ENCODE measurements at places on chromosomes 4 and X. TPM values are rescaled to one million over a fixed set of nuclear protein-coding genes. Genes with fewer than 3 reads are reported as not detected.

- H3K4me3 ChIP-seq: no peak overlapping the region
- no peaks in the 10 kb centered on the region for H3K36me3 ChIP-seq
- DNase-seq: no peak
- no peak overlapping the region for H3K27ac ChIP-seq
- no peaks in the 10 kb centered on the region for H3K4me1 ChIP-seq
Measured at GRCh38 chr4:4752576-4753401, 106.7 kb upstream of the MSX1 start.

DNA sequence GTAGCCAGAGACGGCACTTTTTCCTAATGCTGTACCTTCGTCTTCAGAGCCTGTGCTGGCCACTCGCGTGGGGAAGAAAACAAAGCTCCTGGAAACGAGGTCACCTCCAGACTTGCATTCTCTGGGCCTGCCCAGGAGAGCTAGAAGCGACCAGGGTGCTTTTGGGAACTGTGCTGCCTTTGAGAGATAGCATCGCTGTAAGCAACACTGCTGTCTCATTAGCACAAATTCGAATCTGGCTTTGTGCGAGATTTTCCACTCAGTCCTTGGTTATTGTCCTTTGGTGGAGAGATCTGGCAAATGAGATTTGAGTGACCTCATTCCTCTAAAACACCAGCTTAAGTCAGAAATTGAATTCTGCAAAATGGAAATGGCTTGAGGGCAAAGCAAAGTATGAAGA lies 66.1 kb upstream of the TLR3 start:
- no peaks in the 10 kb centered on the region for H3K36me3 ChIP-seq
- no peak for DNase-seq
- no peaks in the 10 kb centered on the region for H3K4me1 ChIP-seq
- no peak overlapping the region for H3K27ac ChIP-seq
- H3K27me3 ChIP-seq: no peaks in the 10 kb centered on the region
- no peak overlapping the region for H3K4me3 ChIP-seq

GRCh38 chr4:36168127-36168878 lies 76.0 kb downstream of the ARAP2 start:
- peak overlapping the region; percentile 27 for H3K27ac ChIP-seq
- H3K36me3 ChIP-seq: no peaks in the 10 kb centered on the region
- peak; percentile 26 for DNase-seq
- H3K4me3 ChIP-seq: no peak overlapping the region
- H3K4me1 ChIP-seq: peaks cover 9% of the 10 kb centered on the region

DNA sequence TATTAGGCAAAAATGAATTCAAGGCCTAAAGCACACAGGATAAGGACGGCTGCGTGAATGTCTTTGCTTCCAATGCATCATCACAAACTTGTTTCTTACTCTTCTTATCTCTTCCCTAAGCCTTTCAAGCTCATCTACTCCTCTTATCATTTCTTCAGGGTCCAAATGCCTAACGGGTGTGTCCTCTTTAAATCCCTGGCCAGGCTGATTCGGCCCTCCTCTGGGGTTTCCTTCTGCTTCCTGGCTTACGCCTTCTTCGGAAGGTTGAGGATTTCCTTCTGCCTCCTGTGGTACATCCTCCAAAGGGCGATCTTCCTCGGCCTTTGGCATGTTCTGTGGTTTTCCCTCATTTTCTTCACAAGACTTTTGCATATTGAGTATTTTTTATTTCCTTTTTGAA lies 1.3 kb downstream of the TCEAL8 start:
- H3K27ac ChIP-seq: peak overlapping the region; percentile 66
- peaks cover 63% of the 10 kb centered on the region for H3K27me3 ChIP-seq
- peaks cover 7% of the 10 kb centered on the region for H3K4me1 ChIP-seq
- H3K36me3 ChIP-seq: peaks cover 16% of the 10 kb centered on the region
- DNase-seq: no peak

GRCh38 chrX:150361070-150361776 lies 1.9 kb upstream of the MAMLD1 start:
- peaks cover 2% of the 10 kb centered on the region for H3K36me3 ChIP-seq
- H3K4me3 ChIP-seq: peak overlapping the region; percentile 72
- H3K4me1 ChIP-seq: peaks cover 12% of the 10 kb centered on the region
- DNase-seq: peak; percentile 14
- H3K27me3 ChIP-seq: peaks cover 15% of the 10 kb centered on the region

GRCh38 chr4:53348046-53348445 lies 17.8 kb downstream of the SCFD2 start:
- peaks cover 48% of the 10 kb centered on the region for H3K36me3 ChIP-seq
- H3K4me3 ChIP-seq: no peak overlapping the region
- no peak for DNase-seq
- H3K4me1 ChIP-seq: peaks cover 16% of the 10 kb centered on the region

GRCh38 chr4:73976217-73976616 lies 5.6 kb downstream of the PF4 start:
- no peak for DNase-seq
- H3K27me3 ChIP-seq: no peaks in the 10 kb centered on the region
- H3K4me3 ChIP-seq: no peak overlapping the region
- no peak overlapping the region for H3K27ac ChIP-seq
- no peaks in the 10 kb centered on the region for H3K36me3 ChIP-seq

- no peak overlapping the region for H3K4me3 ChIP-seq
- no peaks in the 10 kb centered on the region for H3K27me3 ChIP-seq
- H3K27ac ChIP-seq: no peak overlapping the region
- H3K4me1 ChIP-seq: peaks cover 7% of the 10 kb centered on the region
Measured at GRCh38 chrX:1449036-1449822, 3.5 kb downstream of the ASMTL start.

DNA sequence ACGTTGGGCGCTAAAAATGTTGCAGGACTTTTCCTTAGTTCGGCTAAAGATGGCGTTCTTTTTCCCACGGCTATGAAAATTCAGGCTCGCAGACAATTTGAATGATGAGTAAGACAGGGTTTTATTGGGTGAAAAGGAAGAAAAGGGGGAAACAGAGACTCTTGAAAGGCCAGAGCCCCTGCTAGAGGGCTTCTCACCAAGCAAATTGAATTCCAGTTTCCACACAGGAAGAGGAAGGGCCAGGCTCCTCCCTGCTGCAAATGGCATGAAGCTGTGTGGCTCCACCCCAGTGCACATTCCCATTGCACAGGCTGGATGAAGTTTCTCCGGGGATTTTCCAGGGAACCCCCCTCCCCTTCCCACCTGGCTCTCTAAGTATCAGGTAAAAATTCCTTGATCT lies 210.9 kb downstream of the KLHL4 start:
- no peaks in the 10 kb centered on the region for H3K36me3 ChIP-seq
- H3K27me3 ChIP-seq: peaks cover 11% of the 10 kb centered on the region

DNA sequence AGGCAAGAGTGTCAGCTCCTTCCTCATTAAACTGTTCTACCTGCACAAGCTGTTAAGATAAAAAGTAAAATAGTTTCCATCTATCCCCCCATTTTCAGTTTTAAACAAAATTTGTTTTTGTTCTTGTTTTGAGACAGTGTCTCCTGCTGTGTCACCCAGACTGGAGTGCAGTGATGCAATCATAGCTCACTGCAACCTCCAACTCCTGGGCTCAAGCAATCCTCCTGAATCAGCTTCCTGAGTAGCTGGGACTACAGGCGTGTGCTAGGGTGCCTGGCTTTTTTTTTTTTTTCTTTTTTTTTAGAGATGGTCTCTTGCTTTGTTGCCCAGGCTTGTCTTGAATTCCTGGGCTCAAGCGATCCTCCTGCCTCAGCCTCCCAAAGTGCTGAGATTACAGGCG lies 105.4 kb downstream of the HS6ST2 start:
- peak; percentile 72 for DNase-seq
- peaks cover 52% of the 10 kb centered on the region for H3K27me3 ChIP-seq
- H3K27ac ChIP-seq: peak overlapping the region; percentile 80
- no peak overlapping the region for H3K4me3 ChIP-seq
- H3K36me3 ChIP-seq: no peaks in the 10 kb centered on the region
- peaks cover 6% of the 10 kb centered on the region for H3K4me1 ChIP-seq

- H3K27me3 ChIP-seq: no peaks in the 10 kb centered on the region
- no peaks in the 10 kb centered on the region for H3K4me1 ChIP-seq
- no peak overlapping the region for H3K27ac ChIP-seq
- no peak overlapping the region for H3K4me3 ChIP-seq
Measured at GRCh38 chrX:33416273-33416805, 205.0 kb upstream of the DMD start.

GRCh38 chr4:54660591-54660990 lies 2.8 kb downstream of the KIT start:
- no peaks in the 10 kb centered on the region for H3K36me3 ChIP-seq
- peak; percentile 11 for DNase-seq
- H3K27me3 ChIP-seq: no peaks in the 10 kb centered on the region
- no peak overlapping the region for H3K27ac ChIP-seq

GRCh38 chr4:173747537-173748257 lies 217.7 kb upstream of the HAND2 start:
- no peak for DNase-seq
- H3K27ac ChIP-seq: no peak overlapping the region
- no peak overlapping the region for H3K4me3 ChIP-seq
- H3K4me1 ChIP-seq: no peaks in the 10 kb centered on the region
- peaks cover 78% of the 10 kb centered on the region for H3K27me3 ChIP-seq

DNA sequence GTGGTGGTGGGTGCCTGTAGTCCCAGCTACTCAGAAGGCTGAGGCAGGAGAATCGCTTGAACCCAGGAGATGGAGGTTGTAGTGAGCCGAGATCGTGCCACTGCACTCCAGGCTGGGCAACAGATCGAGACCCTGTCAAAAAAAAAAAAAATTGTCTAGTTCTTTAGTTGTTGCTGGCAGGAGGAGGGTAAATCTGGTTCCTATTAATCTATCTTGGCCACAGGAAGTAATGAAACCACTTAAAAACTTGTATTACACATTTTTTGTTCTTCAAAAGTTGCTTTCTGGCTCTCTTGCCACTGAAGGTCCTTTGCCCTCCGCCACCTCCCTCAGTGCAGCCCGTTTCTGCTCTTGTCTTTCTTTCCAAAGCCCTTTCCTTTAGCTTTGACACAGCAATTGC lies 102.9 kb upstream of the ARSJ start:
- no peaks in the 10 kb centered on the region for H3K27me3 ChIP-seq
- H3K27ac ChIP-seq: no peak overlapping the region
- H3K36me3 ChIP-seq: no peaks in the 10 kb centered on the region
- no peak overlapping the region for H3K4me3 ChIP-seq
- peaks cover 8% of the 10 kb centered on the region for H3K4me1 ChIP-seq

GRCh38 chrX:130981836-130982235 lies 76.3 kb upstream of the ARHGAP36 start:
- H3K4me1 ChIP-seq: no peaks in the 10 kb centered on the region
- H3K4me3 ChIP-seq: no peak overlapping the region
- H3K27me3 ChIP-seq: peaks cover 46% of the 10 kb centered on the region
- no peak overlapping the region for H3K27ac ChIP-seq

DNA sequence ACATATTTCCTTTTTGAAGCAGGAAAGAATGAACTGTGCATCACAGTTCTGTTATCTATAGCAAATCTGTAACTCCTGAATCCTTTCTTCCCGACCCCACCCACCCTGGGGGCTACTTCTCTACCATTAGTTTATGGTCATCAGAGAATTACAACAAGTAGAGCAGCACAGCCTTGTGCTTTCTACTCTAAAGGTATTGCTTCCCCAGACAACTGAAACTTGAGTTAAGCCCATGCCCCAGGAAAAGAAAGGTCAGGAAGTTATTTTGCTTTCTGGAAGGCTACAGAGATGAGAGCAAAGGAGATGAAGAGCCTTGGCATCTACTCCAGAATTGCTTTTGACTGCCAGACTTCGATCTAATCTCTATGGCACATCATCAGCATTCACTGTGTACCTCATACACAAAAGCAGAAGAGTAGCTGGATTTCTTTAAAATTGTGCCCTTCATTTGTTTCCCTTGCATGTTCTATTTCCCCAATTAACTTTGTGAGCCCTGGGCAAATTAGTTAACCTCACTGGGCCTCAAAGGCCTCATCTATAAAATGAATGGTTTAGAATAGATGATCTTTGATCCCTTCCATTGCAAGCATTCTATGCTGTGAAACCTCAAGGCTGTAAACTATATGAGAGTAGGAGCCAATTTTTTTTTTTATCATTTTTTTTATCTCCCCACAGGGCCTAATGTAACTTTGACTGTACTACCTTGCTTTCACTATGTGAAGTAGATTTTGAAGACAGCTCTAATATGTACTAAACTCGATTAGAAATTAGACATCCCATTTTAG lies 595.6 kb downstream of the RPA4 start:
- peaks cover 43% of the 10 kb centered on the region for H3K27me3 ChIP-seq
- H3K4me1 ChIP-seq: no peaks in the 10 kb centered on the region
- no peak overlapping the region for H3K27ac ChIP-seq
- H3K36me3 ChIP-seq: no peaks in the 10 kb centered on the region
- no peak for DNase-seq

GRCh38 chr4:30770812-30771211 lies 50.6 kb downstream of the PCDH7 start:
- no peaks in the 10 kb centered on the region for H3K36me3 ChIP-seq
- no peak overlapping the region for H3K4me3 ChIP-seq
- H3K27ac ChIP-seq: peak overlapping the region; percentile 67
- no peaks in the 10 kb centered on the region for H3K4me1 ChIP-seq
- DNase-seq: no peak
- H3K27me3 ChIP-seq: no peaks in the 10 kb centered on the region

- no peak overlapping the region for H3K27ac ChIP-seq
- DNase-seq: no peak
- no peaks in the 10 kb centered on the region for H3K4me1 ChIP-seq
- no peaks in the 10 kb centered on the region for H3K27me3 ChIP-seq
- H3K36me3 ChIP-seq: no peaks in the 10 kb centered on the region
Measured at GRCh38 chrX:153569475-153569874, 29.5 kb downstream of the CCNQ start.

DNA sequence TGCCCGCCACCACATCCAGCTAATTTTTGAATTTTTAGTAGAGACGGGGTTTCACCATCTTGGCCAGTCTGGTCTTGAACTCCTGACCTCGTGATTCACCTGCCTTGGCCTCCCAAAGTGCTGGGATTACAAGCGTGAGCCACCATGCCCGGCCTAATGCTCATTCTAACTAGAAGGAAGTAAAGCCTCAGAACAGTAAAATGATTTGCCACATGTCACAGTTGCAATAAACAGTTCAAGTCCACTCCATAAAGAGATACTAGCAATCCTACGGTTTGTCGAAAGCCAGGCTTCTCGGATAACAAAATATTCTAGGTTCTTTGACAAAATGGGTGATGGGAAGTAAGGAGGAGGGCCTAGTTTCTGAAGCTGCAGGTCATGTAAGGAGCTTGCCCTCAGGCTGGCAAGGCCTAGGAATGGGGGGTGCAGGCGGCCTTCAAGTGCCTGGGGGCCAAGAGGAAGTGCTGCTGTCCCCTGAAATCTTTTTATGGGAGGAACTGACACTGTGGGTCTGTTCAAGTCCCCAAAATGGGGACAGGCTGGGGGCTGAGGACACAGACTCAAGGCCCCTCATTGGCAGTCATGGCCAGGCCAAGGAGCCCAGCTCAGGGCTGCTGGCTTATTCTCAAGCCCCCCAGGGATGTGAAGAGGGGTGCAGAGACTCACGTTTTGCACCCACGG lies 31.8 kb upstream of the ACSL1 start:
- H3K27me3 ChIP-seq: no peaks in the 10 kb centered on the region
- H3K36me3 ChIP-seq: no peaks in the 10 kb centered on the region
- no peak overlapping the region for H3K4me3 ChIP-seq
- no peak for DNase-seq
- no peaks in the 10 kb centered on the region for H3K4me1 ChIP-seq

- H3K36me3 ChIP-seq: no peaks in the 10 kb centered on the region
- H3K27me3 ChIP-seq: no peaks in the 10 kb centered on the region
- no peak for DNase-seq
- H3K4me3 ChIP-seq: no peak overlapping the region
- no peak overlapping the region for H3K27ac ChIP-seq
Measured at GRCh38 chr4:129278868-129279267, 182.9 kb downstream of the C4orf33 start.

PCDH10 gene
- not detected for total RNA-seq

HMGB3 gene
- total RNA-seq: 75.3 TPM

TRIM60 gene
- not detected for total RNA-seq

PDGFRA gene
- total RNA-seq: not detected

XK gene
- 0.63 TPM for total RNA-seq

GPR50 gene
- total RNA-seq: not detected

TLR10 gene
- not detected for total RNA-seq

MAGEA10 gene
- not detected for total RNA-seq

NEUROG2 gene
- not detected for total RNA-seq

FAM156A gene
- total RNA-seq: 19.3 TPM

PPID gene
- total RNA-seq: 36.6 TPM

INTS6L gene
- 5.9 TPM for total RNA-seq
